Endothelial cell (in vitro differentiated cells): ENCODE measurements at places on chromosomes 5 and 9.

DNA sequence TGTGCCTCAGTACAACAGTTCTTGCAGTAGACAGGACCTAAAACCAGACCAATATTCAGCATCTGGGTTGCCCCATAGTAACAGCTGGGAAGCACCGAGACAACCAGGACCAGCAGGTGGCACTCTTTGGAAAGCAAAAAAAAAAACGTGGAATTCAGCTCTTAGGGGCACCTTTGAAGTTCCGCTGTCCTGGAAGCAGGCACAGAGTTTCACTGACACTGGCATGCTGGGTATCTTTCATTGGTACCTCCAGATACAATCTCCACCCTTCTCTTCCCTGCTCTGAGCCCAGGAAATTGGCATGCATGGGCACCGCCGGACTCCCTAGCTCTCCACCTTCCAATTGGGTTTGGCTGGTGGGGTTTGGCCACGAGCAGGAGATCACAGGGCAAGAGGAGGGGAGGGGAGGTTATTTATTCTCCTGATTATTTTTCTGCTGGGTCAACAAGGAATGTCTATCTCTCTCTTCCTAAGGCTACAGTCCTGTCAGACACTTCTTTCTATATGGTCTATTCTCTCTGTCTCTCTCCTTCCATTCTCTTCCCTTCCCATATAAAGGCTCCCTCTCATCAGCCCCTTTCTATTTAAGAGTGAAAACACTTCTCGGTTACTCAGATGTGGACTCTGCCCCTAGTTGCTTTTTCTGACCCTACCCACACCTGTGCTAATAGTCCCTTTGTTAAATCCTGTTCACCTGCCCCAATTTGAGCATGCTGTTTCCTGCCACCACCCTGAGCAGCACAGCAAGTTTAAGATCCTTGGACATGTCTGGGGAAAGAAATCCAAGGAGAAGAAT, 1.9 kb upstream of the IDNK start:
- peak; percentile 47 for DNase-seq

GRCh38 chr5:137734962-137735554, 831 bp downstream of the KLHL3 start:
- peak; percentile 42 for DNase-seq

GRCh38 chr5:122267185-122267584, 44.9 kb upstream of the SNCAIP start:
- DNase-seq = no peak

GRCh38 chr5:64690417-64691151, at the start of gene SHISAL2B:
TSS of gene SHISAL2B (plus strand) at chr5:64690503. CDS start at chr5:64690624, 121 bp downstream.
- peak; percentile 50 for DNase-seq

DNA sequence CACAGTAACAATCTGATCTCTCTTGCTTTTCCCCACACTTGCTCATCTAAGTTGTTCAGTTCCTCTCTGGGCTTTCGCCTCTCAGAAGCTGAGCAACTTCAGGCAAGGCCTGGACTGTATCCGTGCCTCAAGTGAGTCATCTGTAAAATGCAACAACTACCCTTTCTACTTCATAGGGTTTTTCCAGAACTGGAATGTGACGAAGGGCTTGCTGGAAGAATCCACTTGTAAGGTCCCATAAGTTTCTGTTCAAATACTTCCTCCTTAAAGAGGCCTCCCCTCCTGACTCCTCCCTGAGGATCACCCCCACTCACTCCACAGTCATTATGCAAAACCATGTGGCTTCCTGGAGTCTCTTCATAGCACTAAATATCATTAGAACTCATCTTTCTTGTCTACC, 17.5 kb upstream of the INSYN2B start:
- no peak for DNase-seq

- no peak for DNase-seq
Observed at GRCh38 chr5:77748160-77748559, 28.0 kb downstream of the TBCA start.

DNA sequence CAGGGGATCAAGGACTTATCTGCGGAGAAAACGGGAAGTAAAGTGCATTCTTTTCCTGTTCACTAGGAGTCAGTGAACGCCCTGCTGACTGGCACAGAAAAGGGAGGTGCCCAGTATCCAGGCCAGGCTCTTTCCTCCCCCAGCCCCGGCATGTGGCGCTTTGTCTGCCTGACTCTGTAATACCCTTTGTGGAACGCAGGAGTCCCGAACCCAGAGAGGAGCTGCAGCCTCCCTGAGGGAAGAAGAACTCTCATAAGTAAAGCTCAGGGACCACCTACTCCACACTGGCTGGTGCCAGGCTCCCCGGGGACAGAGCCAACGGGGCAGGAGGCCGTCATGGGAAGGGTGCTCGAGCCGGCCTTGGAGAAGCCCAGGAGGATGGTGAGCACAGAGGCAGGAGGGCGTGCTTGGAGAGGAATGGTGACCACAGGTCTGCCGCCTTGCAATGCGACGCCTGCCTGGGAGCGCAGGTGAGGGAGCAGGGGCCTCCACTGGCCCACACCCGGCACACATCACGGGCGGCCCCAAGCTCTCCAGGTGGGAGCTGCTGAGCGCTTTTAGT, 31.5 kb downstream of the VAV2 start:
- DNase-seq = no peak

GRCh38 chr5:173498739-173499470, 117.5 kb downstream of the BOD1 start:
- DNase-seq = no peak

GRCh38 chr5:78983601-78984438, 1.3 kb downstream of the ARSB start:
- DNase-seq = no peak
